Lung microvascular endothelial cell (primary cell): ENCODE measurements at places on chromosomes 6 and 20.

- no peak for DNase-seq
These were observed 32.2 kb upstream of the SNAP91 start for GRCh38 chr6:83741089-83741488.

GRCh38 chr6:133682506-133683307 lies 206.2 kb upstream of the TCF21 start:
- DNase-seq: no peak

DNA sequence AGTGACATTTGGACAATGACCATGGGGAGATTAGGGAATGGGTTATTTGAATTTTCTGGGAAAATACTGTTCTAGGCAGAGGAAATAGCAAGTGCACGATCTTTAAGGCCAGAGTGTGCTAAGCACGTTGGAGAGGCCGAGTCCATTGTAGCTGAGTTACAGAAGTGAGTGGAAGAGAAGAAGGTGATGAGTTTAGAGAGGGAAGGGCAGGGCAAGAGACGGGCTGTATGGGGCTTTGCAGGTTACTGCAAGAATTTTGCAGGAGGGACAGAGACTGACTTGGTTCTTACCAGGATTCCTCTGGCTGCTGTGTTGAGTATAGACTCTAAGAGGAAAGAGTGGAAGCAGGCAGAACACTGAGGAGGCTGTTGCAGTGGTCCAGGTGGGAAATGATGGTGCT lies 1.1 kb upstream of the NCOA3 start:
- no peak for DNase-seq

- peak; percentile 35 for DNase-seq
These were observed 104.8 kb downstream of the HACE1 start for GRCh38 chr6:104754788-104755409.

GRCh38 chr20:12977328-12978125 lies 31.2 kb upstream of the SPTLC3 start:
- no peak for DNase-seq

DNA sequence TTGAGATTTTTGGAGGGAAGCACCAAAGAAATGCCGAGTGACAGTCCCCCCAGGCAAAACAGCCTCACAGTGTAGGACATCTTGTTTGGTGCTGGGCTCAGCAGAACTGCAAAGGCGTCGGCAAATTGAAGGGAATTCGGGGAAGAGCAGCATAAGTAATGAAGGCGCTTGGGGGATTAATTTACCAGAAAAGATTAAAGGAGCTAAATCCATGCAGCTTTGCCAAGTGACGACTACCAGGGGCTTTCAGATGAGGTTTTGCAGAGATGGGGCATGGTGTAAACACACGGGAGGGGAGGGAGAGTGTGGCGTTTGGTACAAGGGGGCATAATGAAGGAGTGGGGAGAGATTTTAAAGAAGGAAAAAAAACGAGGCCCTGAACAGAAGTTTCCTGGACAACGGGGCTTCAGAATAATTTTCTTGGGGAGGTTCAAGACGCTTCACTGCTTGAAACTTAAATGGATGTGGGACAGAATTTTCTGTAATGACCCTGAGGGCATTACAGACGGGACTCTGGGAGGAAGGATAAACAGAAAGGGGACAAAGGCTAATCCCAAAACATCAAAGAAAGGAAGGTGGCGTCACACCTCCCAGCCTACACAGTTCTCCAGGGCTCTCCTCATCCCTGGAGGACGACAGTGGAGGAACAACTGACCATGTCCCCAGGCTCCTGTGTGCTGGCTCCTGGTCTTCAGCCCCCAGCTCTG lies 45.4 kb upstream of the CDH22 start:
- DNase-seq: no peak

DNA sequence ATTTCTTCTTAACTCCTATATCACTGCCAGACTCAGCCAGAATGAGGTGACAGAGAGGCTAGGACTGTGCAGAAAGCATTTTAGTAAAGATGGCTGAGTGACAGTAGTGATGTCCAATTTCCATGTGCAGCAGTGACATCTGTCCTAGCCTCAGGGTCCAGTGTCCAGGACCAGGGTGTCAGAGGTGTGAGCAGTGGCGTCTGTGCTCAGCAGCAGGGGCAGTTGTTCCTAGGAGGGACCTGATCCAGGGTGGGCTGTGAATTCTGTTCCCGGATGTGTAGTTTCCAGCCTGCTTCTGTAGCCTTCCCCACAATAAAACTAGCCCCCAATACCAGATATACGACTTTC lies 6.0 kb downstream of the HLA-B start:
- no peak for DNase-seq

DNA sequence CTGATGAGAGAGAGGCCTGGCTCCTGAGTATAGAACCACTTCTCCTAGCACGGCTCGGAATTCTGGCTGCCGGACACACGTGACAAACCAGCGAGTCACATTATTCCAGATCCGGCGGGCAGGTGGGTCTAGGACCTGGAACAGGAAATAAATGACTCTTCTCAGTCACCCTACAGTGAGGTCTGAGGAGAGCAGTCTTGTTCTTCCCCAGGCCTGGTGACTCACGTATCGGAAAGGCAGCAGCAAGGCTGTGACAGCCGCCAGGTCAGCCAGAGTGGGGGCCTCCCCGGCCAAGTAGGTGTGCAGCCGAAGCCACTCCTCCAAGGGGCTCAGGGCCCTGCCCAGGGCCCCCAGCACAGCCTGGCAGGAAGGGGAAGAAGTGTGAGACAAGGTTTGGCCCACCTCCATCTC lies 2.8 kb downstream of the VARS1 start:
- DNase-seq: peak; percentile 24

- no peak for DNase-seq
These were observed 650.0 kb downstream of the UTRN start for GRCh38 chr6:144935181-144935580.

DNA sequence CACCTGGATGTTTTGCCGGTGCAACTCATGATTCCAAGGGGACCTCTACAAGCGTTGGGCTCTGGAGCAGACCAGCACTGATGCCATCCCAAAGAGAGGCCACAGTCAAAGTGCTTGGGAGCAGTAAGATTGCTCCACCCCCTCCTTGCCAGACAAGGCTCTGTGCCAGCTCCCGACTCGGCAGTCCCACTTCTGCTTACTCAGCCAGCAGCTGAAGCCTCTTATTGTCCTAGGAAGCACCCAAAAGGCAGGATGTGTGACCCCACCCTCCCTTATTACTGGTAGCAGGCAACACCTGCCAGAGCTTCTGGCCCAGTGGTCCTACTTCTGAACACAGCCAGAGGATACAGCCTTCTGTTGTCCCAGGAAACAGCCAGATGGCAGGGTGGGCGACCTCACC lies 614.2 kb downstream of the TENT5A start:
- DNase-seq: no peak

GRCh38 chr6:148440877-148441453 lies 98.3 kb downstream of the SASH1 start:
- DNase-seq: peak; percentile 92

GRCh38 chr6:135813401-135813800 lies 38.1 kb upstream of the PDE7B start:
- DNase-seq: no peak

DNA sequence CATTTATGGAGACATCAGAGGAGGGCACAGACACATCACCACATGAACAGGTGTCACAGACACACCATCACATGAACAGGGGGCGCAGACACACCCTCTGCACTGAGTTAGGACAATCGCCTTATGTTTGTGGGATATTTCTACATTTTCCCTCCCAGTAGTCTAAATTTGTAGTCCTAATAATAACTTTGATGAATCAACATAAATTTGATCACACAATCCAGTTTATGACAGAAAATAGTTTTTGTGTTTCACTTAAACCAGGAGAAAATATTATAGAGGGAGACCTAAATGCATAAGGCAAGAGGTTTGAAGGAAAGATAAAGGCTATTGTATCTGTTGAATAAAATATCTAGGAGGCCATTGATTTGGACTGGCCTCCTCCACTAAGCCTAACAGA lies 195.7 kb downstream of the GPX5 start:
- DNase-seq: no peak

GRCh38 chr6:29016559-29017427 lies 11.7 kb upstream of the ZNF311 start:
- DNase-seq: peak; percentile 81

- DNase-seq: no peak
These were observed 26.7 kb downstream of the ARFGEF3 start for GRCh38 chr6:138188278-138188941.

DNA sequence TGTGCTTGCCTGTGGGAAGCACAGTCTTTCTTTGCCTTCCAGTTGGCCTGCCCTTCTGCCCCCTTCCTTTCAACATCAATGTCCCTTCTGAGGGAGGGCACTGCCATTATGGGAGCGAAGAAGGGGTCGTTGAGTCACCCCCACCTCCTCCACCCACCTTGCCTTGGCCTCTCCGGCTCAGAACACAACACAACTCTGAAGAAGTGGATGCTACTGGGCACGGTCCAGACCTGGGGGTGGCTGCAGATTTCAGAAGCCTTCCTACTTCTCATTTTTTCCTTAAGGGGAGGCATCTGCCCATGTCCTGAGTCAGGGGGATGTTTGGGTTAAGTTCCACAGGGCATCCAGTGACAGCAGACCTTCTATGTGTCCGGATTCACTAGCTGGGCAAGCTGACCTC lies 72.1 kb downstream of the GFOD1 start:
- no peak for DNase-seq

GRCh38 chr6:89508755-89509563 lies 76.0 kb downstream of the ANKRD6 start:
- DNase-seq: no peak

- DNase-seq: no peak
These were observed 353.3 kb upstream of the CNR1 start for GRCh38 chr6:88519301-88520016.

- DNase-seq: peak; percentile 52
These were observed 1.5 kb downstream of the VNN1 start for GRCh38 chr6:132712366-132712765.

- DNase-seq: peak; percentile 40
These were observed 6.8 kb downstream of the ADA start for GRCh38 chr20:44644667-44645131.

GRCh38 chr6:156194981-156195380 lies 582.2 kb upstream of the ARID1B start:
- DNase-seq: no peak

GRCh38 chr20:60760256-60761000 lies 491.6 kb upstream of the CDH4 start:
- DNase-seq: no peak

DNA sequence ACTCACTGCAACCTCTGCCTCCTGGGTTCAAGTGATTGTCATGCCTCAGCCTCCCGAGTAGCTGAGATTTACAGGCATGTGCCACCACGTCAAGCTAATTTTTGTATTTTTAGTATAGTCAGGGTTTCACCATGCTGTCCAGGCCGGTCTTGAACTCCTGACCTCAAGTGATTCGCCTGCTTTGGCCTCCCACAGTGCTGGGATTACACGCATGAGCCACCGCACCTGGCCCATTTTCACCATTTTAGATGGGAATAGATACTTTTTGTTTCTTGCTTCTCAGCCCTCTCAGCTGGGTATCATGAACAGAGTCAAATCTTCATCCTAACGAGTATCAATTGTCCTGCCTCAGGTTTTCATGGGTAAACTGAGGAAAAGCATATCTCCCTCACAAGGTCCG lies 235.0 kb downstream of the CDC5L start:
- DNase-seq: no peak

- no peak for DNase-seq
These were observed 9.6 kb downstream of the TSPYL4 start for GRCh38 chr6:116244284-116244683.

DNA sequence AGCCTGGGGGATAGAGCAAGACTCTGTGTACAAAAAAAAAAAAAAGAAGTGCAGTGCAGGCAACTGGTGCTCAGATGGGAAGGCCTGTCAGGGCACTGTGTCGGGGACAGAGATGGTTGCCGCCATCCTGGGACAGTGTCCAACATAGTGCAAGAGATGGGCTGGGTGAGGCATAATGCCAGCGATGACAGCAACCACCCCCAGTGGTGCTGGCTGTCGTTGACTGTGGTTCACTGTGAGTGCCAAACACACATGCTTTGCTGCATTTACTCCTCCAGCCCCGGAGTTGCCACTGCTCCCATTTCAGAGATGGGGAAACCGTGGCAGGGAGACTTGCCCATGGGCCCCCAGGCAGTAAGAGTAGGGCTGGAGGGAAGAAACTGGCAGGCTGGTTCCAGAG lies 5.2 kb upstream of the C20orf203 start:
- peak; percentile 50 for DNase-seq

DNA sequence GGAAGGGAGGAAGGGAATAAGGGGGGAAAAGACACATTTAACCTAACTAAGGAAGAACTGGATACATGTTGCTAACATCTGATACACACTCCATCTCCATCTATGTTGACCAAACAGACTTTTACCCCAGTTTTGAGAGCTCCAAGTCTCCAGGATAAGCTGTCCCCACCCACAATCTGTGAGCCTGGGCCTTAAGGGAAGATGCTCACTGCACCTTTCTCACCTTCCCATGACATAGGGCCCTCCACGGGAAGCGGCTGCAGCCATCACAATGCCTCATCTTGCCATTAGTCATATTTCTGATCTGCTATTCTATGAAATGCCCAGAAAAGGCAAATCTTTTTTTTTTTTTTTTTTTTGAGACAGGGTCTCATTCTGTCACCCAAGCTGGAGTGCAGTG lies 126.6 kb upstream of the SALL4 start:
- DNase-seq: peak; percentile 33

- DNase-seq: no peak
These were observed 93.4 kb upstream of the NHSL1 start for GRCh38 chr6:138592749-138593123.

GRCh38 chr6:84921891-84922290 lies 157.5 kb upstream of the TBX18 start:
- no peak for DNase-seq

GRCh38 chr6:66355471-66355870 lies 648.4 kb upstream of the EYS start:
- no peak for DNase-seq

DNA sequence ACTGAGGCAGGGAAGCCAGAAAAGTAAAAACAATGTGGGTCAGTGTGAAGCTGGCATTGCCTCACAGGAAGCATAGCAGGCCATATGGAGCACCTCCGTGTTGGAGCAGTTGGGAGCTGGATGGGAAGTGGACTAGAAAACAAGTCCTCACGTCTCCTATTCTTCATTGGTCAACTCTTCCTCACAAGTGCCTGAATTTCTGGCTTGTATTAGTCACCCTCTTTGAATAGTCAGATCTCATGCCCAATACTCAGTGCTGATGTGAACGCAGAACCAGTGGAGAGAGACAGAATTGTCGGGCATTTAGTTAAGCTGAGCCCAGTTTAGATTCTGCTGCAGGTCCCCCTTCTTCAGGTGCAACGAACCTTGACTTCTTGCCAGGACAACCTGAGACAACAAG lies 22.3 kb upstream of the RSPO3 start:
- DNase-seq: no peak
